ENCODE measurements at places on chromosomes 3 and 15.

GRCh38 chr15:78959360-78959759 is 14.5 kb upstream of the CTSH start:
- DNase-seq, result no peak

DNA sequence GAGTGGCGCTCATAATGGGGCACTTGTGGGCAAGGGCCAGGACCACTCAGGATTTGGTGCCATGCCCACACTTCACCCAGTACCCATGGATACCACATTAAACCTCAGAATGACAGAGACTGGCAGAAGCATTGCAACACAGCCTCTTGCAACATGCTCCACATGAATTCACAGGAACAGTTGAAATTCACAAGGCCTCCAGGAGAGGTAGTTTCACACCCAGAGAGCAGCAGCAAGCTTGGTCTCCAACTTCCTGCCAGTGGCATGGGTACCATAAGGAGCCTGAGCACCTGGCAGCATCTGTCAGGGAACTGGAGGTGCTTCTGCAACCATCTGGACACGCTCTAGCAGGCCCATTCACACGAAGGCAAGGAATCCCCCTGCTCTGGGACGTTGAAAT is 101.0 kb downstream of the OSBPL10 start:
- DNase-seq, result no peak

- no peak for DNase-seq
Measured at GRCh38 chr3:10466186-10466585, 39.2 kb downstream of the ATP2B2 start.

DNA sequence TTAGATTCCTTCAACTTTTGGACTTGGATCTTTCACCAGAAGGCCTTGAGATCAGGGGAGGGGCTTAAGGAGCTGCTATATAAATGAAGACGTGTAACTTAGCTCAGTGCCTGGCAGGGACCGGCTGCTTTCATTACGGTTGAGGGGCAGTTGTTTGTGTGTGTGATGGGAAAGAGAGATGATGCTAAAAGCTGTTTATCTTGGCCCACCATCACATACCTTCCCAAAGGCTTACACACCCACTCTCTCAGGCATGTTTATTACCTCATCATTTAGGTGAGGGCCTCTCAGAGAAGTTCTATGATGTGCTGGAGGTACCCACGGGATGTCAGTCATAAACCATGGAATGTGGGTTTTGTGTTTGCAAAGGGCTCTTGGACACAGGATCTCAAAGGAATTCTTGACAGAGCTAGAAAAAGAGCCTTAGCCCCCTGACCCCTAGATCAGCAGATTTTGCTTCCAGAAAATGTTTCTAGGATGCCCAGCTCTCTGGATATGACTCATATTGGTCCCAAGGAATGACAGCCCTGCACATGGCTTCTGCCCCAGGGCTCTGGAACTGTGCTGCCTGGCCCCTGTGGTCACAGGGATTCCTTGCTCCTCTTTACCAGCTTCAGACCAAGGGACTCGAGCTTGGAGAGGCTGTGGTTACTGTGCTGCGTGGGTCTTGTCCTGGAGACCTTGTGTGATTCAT is 15.9 kb upstream of the SMAD3 start:
- DNase-seq, result peak; percentile 45

DNA sequence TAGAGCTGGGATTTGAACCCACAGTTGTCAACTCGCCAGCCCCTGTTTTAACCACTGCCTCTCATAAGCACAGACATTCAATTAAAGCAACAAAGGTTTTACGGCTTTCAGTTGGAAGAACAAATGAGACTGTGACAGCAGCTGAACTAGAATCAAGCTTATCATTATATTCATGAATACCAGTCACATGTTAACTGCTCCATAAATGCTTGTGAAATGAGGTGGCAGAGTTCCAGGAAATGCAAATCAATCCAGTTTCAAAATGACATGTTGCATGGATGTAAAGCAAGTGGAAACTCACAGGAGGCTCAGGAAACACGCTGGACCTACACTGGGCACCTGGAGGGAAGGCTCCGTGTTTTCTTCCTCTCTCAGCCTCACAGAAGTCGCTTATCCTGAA is 3.9 kb downstream of the GP5 start:
- DNase-seq, result no peak

- DNase-seq, result no peak
Measured at GRCh38 chr3:58351920-58352319, 19.2 kb downstream of the PXK start.

DNA sequence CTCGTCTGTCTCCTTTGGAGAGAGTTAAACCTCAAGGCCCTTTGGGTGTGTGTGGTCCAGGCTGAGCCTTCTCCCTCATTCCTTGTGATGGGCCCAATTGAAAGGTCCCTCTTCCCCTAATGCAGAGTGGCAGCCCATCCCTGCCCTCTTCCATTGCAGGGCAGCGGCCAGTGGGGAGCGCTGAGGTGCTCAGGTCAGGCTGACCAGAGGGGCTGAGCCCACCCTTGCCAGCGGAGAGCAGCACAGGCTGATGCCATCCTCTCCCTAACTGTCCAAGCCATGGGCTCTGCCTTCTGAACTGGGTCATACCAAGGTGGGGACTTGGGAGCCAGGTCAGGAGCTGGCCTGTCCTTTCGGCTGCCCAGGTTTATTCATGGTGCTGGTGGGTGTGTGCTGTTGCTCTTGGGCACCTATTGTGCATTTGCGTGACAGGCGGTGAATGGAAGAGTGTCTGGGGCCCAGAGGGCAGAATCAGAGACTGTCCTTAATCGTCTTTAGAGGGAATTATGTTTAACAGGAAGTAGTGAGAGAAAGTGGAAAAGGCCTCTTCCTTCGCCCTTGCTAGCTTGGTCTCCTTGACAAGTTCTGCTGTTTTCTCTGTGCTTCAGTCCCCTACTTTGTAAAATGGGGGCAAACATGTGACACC is 96.9 kb downstream of the VGLL4 start:
- no peak for DNase-seq

DNA sequence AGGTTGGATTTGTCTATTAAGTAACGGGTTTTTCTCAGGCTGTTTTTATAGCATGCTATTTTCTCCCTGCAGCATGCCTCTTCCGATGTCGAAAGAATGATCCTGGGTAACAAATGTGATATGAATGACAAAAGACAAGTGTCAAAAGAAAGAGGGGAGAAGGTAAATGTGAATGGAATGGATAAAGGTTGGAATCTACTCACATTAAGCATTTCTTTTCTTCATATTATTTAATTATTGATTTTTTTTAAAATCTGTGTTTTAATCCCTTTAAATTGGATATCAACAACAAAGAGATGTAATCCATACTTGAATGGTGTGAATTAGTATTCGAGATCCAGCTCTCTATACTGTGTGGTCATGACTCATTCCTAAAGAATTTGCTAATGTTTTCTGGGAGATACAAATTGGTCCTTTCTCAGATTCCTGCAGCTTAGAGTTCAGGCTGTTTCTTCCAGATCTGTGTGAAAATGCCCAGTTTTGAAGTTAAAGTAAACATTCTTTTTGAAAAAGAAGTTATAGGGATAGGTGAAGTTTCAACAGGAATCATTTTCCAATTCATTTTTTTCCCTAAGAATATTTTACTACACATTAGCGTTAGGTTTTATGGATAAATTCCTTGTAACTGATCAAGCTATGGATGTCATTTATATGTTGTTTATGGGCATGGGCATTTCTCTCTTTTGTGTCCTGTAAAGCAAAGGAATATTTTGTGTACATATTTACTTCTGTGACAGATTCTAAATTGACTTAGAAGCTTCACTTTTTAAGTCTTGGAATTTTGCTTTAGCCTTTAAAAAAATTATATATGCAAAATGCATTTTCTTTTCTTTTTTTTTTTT is 20.8 kb upstream of the APH1B start:
- peak; percentile 51 for DNase-seq

GRCh38 chr3:28994161-28994905 is 286.5 kb upstream of the RBMS3 start:
- no peak for DNase-seq

DNA sequence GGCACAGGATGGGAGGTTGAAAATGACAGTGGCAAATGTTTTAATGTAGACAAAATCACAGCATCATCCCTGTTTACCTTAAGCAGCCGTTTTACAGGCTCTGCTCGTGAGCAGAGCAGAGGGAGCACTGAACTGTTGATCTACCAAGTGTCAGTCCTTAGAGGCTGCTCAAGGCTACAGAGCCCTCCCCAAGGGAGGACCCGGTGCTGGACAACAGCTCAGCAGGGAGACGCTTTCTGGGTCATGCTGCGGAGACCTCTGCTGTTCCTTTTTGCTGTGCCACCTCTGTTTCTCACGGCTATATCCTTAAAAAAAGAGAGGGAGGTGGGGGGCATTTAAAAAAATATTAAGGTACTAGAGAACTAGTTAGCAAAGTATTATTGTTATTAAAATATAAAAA is 400.2 kb downstream of the GABRB3 start:
- no peak for DNase-seq

DNA sequence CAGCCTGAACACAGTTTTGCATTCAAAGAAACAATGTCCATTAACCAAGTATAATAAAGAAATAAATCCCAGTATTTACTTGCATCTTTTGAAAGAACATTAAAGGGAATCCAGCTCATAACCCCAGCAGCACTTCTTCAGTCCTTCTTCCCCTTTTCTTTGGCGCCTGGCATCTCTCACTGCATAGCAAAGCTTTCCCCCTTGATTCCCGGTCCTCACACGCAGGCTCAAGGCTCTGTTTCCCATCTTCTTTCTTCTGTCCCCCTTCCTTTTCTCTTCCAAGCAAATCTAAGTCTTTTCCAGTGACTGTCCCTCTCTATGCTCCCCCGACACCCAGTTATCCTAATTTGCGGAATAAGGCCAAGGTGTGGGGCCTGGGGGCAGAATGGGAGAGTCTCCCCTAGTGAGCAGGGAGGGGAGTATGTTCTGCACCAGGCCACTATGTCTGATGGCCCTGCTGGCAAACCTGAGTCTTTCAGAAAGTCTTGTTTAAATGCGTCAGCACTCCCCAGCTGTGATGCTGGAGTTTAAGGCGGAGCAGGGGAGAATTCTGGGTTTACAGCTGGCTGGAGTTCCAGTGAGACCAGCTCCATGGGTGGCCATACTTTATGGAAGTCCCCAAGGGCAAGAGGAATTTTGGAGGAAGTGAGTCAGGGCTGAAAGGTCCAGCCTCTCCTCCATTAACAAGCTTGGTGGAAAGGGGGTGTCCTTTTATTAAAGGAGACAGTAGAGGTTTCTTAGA is 42.1 kb downstream of the GOLGA6A start:
- DNase-seq, result peak; percentile 90

DNA sequence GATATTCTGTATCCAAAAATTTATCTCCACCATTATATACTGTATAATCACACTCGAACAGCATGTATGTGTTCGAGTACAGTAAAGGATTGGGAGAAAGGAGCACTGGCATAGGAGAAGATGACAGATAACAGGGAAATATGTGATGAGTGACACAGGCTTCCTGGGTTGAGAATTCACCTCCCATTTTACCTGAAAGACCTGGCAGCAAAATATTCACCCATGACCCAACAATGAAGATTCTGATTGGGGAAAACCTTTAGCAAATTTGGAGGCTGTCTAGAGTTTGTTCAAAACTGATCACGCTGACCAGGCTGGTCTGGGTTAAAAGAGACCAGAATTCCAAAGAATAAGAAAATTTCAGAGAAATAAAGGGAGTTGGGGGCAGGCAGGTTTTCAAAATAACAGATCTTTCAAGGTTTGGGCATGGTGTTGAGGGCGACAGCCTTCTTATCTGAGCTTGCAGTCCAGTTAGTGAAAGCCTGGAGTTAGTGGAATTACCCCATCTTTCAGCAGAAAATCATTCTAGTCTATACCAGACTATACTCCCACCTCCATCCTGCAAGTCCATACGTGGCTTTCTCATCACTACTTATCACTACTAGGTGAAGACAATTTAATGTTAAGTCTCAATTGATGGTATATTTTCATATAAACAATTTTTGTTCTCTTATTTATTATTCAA is 42.8 kb upstream of the RSL24D1 start:
- DNase-seq, result no peak

DNA sequence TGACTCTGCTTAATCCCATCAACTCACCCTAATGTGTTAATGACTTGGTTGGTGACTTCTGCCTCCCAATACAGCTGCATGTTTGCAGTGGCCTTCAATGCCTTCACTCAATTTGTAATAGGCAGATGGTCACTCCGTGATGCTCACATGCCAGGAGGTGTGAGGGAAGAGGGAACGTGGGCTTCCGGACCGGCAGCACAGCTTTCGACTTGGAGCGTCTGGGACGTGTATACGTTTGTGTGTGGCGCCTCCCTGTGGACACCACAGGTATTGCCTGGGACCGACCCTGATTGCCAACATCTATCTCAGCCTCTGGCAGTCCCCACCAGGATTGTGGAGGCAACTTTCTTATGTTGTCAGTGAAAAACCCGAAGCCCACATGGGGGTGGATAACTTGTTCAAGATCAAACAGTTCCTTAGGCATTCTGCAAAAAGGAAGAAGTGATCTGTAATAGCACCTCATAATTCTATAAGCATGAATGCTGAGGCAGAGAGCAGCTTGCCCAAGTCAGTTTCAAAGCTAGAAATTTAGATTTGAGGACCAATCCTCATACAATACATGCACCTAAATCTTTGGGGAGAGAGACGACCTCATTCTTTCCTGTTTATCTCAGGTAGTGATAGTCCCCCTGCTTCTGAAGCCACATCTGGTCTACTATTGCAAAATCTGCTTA is 16.9 kb downstream of the MRPL46 start:
- peak; percentile 79 for DNase-seq

- DNase-seq, result no peak
Measured at GRCh38 chr15:70012895-70013294, 84.8 kb downstream of the TLE3 start.

GRCh38 chr3:186960347-186960746 is 30.0 kb downstream of the ST6GAL1 start:
- DNase-seq, result no peak

GRCh38 chr3:169238562-169238961 is 424.9 kb downstream of the MECOM start:
- DNase-seq, result no peak

DNA sequence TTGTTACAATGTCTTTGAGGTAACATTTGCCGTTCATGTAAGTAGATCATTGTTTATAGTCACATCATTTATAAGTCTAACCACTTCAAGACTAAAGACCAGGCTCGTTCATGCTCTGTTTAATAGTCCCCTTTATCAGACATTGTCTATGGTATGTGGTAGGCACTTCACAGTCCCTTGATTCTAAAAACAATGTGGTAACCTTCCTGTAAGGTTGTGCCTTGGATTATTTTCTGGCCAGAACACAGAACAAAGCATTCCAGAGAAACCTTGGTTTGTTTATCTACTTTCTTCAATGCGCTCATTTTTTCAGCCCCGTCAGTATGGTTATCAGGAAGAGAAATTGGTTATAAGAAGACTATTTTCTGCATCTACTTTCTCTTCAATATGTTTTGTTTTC is 16.3 kb upstream of the ST3GAL6 start:
- no peak for DNase-seq

- DNase-seq, result no peak
Measured at GRCh38 chr3:123695731-123696640, 111.1 kb upstream of the HACD2 start.

DNA sequence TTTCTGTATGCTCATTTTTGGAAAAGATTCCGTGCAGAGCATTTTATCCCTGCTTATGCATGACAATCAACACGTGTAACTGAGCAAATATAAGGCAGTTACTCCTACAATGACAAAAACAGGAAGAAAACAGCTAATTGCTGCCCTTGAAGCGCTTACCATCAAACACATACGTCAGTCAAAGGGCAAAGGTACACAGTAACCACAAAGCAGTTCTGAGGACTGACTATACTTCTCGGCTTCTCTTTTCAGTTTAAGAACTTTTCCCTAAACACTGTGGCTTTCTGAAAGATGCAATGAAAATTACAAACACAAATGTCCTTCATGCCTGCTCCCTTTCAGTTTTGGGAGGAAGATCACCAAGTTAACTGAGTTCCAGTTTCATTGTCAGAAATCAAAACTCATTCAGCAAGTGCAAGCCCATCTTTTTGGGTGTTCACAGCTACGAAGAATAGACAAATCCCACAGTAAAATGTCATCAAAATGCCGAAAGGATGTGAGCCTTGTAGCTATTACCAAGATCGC is 602.8 kb downstream of the FOXP1 start:
- DNase-seq, result no peak
